ENCODE measurements at places on chromosomes 11 and 22.

- DNase-seq = no peak
These were observed 753.1 kb downstream of the TBC1D22A start for GRCh38 chr22:47515384-47516125.

GRCh38 chr11:61621917-61622585, 41.2 kb upstream of the SYT7 start:
- DNase-seq = no peak

- DNase-seq = no peak
These were observed 1.5 kb downstream of the SIDT2 start for GRCh38 chr11:117180020-117180419.

DNA sequence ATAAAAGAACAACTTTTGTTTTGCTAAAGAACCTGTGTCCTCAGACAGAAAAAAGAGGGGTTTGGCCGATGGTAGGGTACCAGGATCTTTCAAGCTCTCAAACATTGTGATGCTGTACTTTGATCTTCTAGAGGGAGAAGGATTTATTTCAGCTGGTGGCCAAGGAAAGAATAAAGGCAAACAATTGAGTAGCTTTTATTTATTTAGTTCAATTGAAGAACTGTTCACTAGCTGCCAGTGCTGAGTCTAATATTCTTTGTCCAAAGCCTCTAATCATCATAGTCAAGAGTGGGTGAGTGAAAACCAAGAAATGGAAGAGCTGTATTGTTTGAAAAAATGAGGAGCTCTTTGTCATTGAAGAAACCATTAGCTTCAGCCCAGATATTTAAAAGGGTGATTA, 138.4 kb downstream of the FAT3 start:
- no peak for DNase-seq

GRCh38 chr11:43736502-43737200, 56.1 kb downstream of the HSD17B12 start:
- no peak for DNase-seq

DNA sequence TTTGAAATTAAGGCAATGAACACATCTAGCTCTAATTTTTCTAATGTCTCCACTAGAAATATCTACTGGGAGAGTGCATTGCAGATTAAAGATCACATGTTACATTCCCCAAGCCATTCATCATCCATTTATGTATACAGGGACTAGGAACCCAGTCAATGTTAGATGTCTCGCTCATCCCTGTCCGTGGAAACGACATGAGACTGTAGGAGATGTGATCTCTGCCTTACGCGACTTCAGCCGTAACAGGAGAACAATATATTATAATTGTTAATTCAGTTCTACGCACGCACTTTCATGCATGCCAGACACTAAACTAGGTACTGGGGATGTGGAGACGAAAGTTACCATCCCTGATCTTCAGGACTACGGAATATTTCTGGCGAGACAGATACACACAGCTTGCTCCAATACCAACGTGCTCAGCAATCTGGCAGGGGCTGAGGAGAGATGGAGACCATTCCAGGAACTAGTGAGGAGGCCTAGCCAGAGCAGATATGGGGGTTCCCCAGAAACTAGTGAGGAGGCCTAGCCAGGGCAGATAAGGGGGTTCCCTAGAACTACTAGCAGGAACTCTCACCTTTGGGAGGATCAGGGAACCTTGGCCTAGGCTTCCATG, 706 bp downstream of the DCPS start:
- no peak for DNase-seq

DNA sequence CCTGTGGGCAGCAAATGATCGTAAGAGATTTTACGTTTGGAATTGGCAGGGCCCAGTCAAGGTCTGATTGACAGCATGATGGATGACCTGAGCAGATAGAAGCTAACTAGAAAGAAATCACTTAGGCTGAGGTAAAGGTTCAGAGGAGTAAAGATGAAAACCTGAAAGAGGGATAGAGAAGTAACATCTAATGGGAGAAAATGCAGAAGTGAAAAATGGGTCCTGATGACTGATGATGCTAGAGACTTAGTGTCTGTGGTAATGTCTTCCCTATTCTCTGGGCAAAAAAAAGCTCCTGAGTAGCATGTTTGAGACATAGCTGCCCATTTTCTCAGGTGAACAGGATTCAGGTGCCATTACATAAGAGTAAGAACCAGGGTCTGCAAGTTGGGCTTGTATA, 628.8 kb upstream of the ANO5 start:
- no peak for DNase-seq

DNA sequence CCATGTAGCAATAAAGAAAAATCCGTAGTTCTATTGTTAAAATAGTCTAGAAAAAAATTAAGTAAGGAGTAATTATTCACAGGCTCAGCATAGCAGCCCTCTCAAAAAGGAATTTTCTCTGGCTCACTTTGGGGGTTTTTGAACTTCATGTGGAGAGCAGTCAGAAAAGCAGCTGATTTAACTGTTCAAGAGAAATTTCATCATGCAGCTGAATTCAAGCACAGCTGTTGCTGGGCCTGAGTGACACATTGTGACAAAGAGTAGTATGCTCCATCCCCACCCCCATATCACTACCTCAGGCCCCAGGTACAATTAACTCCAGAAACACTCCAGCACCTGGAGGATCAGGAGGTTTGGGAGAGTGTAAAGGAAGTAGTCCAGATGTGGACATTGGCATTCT, 272.1 kb downstream of the FAM76B start:
- DNase-seq = no peak
